Foreskin keratinocyte (primary cell): ENCODE measurements at places on chromosomes 2 and 18. TPM values are rescaled to one million over a fixed set of nuclear protein-coding genes. Genes with fewer than 3 reads are reported as not detected.

The SPRED2 gene
- polyA plus RNA-seq: 14.0 and 16.6 TPM in 2 replicates

The DSC2 gene
- polyA plus RNA-seq: 6.6 and 7.3 TPM in 2 replicates

The EVA1A gene
- 27.7 and 31.9 TPM in 2 replicates for polyA plus RNA-seq

The PAX8 gene
- 4.5 and 5.7 TPM in 2 replicates for polyA plus RNA-seq

The SLC35F5 gene
- 17.6 and 19.1 TPM in 2 replicates for polyA plus RNA-seq

The ANKRD30B gene
- polyA plus RNA-seq: not detected in 2 replicates
